Activated CD4-positive, alpha-beta T cell treated with anti-CD3 and anti-CD28 coated beads for 1 hour (primary cell): ENCODE measurements at places on chromosomes 2 and 18.

DNA sequence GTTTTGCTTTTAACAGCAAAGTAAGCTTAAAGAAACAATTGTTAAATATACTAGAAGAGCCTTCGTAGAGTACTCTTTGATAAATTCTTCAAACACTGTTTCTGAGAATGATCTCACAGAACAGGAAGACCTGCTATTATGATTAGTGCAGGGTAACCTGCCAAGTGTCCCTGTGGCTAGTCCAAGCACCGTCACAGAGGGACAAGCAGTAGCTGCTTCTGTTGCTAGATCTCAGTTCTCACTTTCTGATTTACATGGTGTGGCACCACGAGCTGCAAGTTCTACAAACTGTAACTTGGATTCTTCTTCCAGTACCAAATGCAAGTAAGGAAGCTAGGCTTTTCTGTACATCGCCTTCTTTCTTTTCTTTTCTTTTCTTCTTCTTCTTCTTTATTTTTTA, 121.5 kb downstream of the PIEZO2 start:
- DNase-seq = no peak

DNA sequence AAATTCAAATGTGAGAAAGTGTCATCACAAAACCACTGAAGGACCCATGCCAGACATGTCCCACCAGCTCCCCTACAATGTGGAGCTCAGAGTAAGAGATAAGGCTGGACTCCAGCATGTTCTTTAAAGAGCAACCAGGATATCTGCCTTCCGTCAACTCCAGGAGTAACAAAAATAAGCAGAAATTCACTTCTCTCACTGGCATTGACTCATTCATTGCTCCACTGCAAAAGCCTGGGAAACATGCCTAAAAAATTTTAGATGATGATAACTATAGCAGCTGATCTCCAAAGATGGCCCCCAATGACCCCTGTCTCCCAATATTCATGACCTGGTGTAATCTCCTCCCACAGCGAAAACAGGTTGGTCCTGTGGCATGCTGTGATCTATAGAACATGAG, 314.5 kb downstream of the NCKAP5 start:
- DNase-seq = no peak

DNA sequence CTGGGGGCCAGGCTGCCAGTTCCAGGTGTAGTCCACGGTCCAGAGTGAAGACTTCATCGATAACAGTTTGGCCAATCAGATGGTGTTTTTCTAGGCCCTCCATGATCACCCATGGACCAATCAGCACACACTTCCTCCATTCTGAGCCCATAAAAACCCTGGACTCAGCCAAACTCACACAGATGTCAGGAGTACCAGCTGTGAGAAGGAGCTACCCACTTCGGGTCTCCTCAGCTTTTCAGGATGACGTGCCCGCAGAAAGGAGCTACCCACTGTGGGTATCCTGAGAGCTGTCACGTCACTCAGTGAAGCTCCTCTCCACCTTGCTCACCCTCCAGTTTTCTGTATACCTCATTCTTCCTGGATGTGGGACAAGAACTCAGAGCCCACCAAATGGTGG, 210.0 kb upstream of the RASGRP3 start:
- no peak for DNase-seq

DNA sequence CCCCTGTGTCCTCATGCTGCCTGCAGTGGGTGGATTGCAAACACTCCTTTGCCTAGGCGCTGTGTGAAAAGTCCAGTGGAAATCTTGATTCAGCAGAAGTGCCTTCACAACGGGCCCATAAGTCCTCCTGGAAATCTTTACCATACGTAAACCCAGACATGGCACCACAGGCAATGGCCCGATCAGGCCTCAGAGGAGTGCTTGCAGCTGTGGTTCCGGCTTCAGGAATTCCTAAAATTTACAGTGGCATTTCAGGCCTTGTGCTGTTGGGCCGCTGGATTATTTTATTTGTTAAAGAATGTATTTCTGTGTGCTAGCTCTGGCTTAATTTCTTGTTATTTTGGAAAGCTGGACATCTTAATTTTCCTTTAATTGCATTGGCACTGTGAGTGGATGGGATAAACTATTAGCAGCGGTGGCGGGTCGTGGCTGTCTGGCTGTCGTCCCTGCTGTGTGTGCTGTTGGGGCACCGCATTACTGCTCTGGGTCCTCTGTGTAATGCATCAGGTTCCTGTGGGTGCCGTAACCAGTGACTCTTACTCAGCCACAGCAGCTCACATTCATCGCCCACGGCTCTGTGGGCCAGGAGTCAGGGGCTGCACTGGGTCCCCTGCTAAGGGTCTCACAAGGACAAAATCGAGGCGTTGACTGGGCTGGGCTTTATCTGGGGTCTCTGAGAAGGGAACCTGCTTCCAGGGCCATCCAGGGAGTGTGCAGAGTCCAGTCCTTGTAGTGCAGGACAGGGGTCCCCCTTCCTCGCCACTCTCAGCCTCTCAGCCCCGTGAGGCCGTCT, 73.1 kb downstream of the RTP5 start:
- no peak for DNase-seq
